SK-MEL-5 (cell line): ENCODE measurements at places on chromosomes 5 and 9.

DNA sequence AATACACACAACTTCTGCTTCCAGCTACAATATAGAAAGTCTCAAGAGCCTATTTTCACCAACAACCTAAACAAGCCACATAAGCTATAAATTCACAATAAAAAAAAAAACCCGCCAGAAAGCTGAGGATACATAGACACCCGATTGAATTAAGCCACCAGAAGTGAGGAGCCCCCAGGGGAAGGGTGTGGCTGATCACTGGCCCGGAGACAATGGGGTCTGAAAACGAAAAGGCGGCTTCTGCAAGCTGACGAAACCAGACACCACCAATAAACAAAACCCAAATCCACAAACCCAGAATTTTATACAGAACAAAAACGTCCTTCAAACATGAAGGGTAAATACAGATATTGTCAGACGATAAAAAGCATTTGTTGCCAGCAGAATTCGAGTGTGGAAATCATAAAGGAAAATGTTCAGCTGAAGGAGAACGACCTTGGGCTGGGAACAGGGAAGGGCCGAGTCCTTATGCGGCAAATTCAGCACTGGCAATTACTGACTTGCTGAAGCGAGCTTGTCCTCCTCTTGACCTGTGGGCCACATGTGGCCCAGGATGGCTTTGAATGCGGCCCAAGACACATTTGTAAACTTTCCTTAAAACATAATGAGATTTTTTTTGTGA is 39.6 kb upstream of the CEP72 start:
- no peak for DNase-seq

- DNase-seq: peak; percentile 55
Measured at GRCh38 chr5:10133830-10134229, 115.9 kb downstream of the ATPSCKMT start.

- no peak for DNase-seq
Measured at GRCh38 chr5:5486122-5486521, 63.6 kb downstream of the ICE1 start.

- no peak for DNase-seq
Measured at GRCh38 chr5:66882606-66883227, 286.5 kb downstream of the MAST4 start.

- no peak for DNase-seq
Measured at GRCh38 chr5:8226148-8226547, 357.2 kb downstream of the MTRR start.

DNA sequence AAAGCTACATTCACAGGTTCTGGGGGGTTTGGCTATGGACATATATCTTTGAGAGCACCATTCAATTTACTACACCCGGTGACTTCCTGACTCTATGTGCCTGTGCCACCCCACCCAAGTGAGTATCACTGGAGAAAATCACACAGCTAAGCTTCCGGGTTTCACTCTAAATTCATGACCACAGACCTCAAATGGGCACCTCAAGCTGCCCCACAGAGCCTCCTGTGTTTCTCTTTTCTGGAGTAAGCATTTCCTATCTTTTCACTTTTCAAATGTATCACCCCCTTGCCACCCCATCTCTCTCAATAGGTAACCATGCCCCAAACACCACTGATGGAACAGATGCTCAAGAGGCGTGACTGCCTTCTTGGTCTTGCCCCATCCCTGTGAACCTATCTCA is 49.2 kb upstream of the NEK6 start:
- no peak for DNase-seq

DNA sequence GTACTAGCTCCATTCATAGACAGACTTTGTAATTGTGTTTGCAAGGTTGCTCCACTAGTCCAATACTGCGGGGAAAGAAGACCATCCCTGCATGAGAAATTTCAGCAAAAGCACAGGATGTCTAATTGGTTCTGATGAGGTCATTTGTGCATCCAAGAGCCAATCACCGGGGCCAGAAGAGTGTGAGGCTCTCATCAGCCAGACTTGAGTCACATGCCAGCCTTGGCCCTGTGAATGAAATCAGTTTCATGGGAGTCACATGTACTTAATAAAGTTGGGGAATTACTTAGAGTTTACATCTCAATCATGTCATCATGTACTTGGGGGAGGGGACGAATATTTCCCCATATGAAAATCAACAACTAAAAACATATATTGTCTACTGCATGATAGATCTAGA is 1236.0 kb downstream of the MAT2B start:
- peak; percentile 1 for DNase-seq

GRCh38 chr5:132011622-132012343 is at the start of gene ACSL6:
ACSL6 (minus strand) TSS chr5:132011658; CDS start chr5:132011553, 105 bp downstream.
- no peak for DNase-seq

GRCh38 chr9:129422843-129423192 is 198.1 kb downstream of the C9orf50 start:
- DNase-seq: no peak

- no peak for DNase-seq
Measured at GRCh38 chr9:27564670-27565069, 8.6 kb downstream of the C9orf72 start.

- no peak for DNase-seq
Measured at GRCh38 chr5:98415663-98416062, 357.8 kb upstream of the RGMB start.

GRCh38 chr5:31768046-31768445 is 129.1 kb downstream of the PDZD2 start:
- no peak for DNase-seq

DNA sequence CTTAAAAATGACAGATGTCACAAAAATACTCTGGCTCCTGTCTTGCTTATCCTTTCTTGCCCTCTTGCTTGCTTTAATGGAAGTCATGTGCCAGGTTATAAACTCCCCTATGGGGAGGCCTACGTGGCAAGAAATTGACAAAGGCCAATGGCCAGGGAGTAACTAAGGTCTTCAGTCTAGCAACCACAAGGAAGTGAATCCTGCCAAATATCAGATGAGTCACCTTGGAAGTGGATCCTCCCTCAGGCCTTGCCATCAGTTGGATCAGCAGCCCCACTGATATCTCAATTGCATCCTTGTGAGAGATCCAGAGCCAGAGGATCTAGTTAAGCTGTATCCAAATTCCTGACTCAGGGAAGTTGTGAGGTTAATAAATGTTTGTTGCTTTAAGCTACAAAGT is 82.8 kb downstream of the CAAP1 start:
- DNase-seq: no peak

GRCh38 chr5:143258559-143259253 is 144.8 kb downstream of the NR3C1 start:
- DNase-seq: no peak

DNA sequence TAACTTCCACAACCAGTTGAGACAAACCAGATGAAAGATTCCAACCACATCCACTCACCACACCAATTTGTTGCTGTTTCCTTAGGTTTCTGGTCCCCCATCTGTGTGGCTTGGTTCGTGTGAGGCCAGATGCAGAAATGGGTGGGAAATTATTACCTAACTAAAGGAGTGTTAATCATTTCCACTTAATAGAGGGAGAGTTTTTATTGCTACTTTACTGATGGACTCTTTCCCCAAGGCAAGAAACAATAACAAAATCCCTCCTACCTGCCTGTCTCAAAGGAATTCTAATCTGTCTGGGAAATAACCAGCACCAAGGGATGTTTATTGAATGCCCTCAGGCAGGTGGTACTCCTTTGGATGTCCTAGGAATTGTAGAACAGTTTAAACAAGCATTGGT is 76.3 kb downstream of the TMEM167A start:
- DNase-seq: no peak

GRCh38 chr5:79753877-79754645 is 64.4 kb downstream of the CMYA5 start:
- no peak for DNase-seq

DNA sequence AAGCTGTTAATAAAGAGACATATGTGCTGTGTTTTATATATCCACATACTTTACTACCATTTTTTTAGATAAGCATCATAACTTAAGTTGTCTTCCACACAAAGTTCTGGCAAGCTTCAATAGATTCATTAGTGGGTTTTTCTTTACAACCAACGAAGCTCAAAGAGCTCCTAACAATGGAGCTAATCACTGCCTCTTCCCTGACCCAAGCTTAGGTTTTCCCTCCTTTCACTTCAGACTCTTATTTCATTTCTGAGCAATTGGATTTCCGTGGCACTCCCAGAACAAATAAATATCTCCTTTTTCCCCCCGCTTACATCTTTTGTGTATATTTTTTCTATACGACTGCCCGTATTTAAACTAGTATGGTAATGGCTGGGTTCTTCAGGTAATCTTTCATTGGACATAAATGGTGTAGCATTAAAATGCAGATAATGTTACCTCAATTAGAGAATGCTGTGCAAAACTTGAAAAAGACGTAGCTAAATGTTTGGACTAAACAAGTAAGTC is 275.5 kb upstream of the TMEM161B start:
- DNase-seq: no peak

DNA sequence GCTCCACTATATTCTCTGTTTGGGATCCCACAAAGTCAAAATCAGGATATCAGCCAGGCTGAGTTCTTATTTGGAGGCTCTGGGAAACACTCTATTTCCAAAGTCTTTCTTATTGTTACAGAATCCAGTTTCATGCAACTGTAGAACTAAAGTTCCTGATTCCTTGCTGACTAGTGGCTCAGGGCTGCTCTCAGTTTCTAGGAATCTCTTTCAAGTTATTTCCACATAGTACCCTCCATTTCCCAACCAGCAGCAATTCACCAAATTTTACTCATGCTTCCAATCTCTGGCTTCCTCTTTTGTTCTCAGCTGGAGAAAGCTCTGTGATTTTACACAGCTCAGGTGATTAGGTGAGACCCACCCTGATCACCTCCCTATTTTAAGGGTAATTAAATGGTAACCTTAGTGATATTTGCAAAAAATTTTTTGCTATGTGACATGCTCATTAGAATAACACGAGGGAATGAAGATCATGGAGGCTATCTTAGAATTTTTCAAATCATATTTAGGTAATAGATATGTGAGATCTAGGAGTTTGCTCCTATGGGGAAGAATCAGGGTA is 794.9 kb upstream of the ARRDC3 start:
- no peak for DNase-seq

DNA sequence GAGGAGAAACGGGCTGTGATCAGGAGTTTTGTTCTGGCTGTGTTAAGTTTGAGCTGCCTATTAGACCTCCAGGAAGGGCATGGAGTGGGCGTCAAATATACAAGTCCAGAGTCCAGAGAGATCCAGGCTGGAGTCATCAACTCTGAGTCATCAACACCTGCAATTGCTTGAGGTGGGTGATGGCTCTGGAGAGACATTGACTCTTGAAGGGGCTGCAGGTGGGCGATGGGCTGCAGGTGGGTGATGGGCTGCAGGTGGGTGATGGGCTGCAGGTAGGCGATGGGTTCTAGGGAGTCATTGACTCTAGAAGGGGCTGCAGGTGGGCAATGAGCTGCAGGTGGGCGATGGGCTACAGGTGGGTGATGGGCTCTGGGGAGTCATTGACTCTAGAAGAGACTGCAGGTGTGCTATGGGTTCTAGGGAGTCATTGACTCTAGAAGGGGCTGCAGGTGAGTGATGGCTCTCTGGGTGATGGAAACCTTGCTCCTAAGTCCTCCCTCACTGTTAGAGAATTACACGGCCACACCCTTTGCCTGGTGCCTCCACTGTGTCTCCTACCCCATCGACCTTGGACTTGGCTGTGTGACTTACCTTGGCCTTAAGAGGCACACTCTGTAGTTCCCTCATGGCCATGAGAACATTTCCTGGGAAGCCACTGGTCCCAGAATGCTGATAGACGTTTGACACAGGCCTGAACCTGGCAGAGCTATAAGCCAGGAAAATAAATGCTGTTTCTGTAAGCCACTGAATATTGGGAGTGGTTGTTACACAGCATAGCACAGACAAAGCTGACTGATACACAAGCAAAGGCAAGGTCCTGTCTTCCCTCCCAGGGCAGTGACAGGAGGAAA is 10.4 kb upstream of the FIBCD1 start:
- DNase-seq: no peak

GRCh38 chr9:116576386-116576785 is 110.7 kb upstream of the TRIM32 start:
- DNase-seq: no peak

- DNase-seq: no peak
Measured at GRCh38 chr5:87732875-87733768, 320.4 kb upstream of the CCNH start.

GRCh38 chr5:133307275-133307674 is 255.5 kb downstream of the HSPA4 start:
- DNase-seq: no peak

- no peak for DNase-seq
Measured at GRCh38 chr9:88682431-88682831, 147.5 kb downstream of the NXNL2 start.

- DNase-seq: no peak
Measured at GRCh38 chr5:80324912-80325311, 5.1 kb downstream of the SPZ1 start.

DNA sequence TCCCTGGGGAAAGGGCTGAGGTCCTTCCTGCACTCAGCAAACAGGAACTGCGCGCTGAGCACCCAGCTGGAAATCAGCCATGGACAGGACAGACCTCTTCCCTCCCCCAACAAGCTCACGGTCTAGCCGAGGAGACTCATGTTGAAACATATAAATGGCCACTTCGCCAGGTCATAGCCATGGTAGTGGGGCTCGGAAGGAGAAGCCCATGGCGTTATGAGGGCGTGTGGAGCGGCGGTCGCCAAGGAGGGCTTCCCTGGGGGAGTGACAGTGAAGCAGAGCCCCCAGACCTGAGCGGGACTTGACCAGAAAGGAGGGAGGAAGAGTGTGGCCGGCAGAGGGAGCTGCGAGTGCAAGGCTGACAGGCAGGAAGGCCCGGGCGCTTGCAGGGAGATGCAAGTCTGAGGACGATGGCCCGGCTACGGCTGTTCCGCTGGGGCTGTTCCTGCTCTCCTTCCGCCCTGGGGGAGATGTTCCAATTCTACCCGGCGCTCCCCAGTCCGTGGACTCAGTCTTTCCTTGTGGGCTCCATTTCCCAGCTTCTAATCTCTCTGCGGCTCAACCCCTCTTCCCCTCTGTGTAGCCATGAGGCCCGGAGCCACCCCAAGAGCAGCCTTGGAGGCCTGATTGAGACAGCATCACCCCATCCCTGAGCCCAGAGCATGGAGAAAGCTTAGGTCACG is 43.9 kb upstream of the PRRC2B start:
- peak; percentile 82 for DNase-seq

DNA sequence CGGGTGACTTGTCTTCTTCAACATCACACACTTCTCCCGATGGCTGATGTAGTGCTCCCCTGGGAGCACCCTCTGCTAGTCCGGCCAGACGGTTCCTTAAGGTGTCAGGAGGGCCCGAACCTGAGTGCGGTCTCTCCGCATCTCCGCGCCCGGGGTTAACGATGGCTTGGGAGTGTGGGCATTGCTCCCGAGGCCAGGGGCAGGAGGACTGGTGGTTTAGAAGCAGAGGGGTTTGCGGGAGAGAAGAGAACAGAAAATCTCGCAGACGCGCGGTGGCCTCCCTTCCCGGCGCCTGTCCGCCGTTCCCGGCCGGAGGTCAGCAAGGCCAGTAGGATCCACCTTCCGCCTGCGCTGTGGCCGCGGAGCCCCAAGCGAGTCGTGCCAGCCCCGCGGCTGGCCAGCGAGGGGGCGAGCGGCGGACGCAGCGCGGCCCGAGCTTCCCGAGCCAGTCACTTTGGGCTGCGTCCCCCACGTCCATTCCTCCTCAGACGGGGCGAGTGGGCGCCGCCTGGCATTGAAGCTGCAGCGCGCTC is 700 bp downstream of the CDO1 start:
- no peak for DNase-seq
